Stimulated activated CD8-positive, alpha-beta memory T cell treated with anti-CD3 and anti-CD28 coated beads, Interleukin-7, amount 100 ng/mL, for 4 hours (primary cell): ENCODE measurements at places on chromosomes 1 and 21.

DNA sequence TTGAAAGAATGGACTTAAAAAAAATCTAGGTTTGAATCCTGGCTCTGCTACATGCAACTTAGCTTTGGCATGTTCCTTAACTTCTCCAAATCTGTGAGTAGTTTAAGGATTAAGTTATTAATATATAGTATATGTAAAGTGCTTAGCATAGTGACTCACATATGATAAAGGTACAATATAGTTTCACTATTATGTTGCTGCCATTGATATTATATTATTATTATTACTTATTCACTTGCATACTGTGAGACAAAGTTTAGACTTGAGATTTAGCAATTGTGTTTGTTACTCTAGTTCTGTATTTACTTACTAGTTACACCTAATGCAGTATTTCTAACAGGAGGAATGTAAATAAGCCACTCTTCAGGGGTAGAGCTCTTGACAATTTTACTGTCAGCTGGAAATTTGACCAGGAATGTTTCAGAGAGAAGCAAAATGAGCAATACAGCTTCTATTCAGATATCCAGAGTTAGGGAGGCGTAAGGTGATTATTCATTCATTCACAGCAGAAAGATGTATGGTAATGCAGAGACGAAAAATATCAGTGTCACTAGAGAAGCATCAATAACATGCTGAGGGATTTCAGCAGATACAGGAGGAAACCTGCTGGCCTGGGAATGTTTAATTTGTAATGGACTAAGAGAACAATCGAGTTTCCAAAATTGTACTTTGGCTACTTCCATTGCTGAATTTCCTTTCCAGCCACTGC lies 25.5 kb downstream of the RGS7 start:
- no peak for DNase-seq

- DNase-seq = no peak
Measured at GRCh38 chr1:182185136-182185535, 123.6 kb upstream of the ZNF648 start.

DNA sequence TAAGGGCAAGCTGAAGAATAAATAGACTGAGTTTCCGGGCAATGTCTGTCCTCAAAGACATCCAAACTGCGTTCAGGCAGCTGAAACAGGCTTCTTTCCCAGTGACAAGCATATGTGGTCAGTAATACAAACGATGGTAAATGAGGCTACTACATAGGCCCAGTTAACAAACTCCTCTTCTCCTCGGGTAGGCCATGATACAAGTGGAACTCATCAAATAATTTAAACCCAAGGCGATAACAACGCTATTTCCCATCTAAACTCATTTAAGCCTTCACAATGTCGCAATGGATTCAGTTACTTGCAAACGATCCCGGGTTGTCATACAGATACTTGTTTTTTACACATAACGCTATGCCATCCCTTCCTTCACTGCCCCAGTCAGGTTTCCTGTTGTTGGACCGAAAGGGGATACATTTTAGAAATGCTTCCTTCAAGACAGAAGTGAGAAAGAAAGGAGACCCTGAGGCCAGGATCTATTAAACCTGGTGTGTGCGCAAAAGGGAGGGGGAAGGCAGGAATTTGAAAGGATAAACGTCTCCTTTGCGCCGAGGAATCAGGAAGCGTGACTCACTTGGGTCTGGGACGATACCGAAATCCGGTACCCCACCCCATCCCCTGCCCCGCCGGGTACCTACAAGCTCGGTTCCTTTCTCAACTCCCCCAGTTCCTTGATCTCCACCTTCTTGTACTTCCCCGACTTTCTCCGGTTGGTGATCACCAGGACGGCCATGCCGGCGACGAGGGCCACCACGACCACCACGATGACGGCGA lies 1.3 kb downstream of the TACSTD2 start:
- no peak for DNase-seq

DNA sequence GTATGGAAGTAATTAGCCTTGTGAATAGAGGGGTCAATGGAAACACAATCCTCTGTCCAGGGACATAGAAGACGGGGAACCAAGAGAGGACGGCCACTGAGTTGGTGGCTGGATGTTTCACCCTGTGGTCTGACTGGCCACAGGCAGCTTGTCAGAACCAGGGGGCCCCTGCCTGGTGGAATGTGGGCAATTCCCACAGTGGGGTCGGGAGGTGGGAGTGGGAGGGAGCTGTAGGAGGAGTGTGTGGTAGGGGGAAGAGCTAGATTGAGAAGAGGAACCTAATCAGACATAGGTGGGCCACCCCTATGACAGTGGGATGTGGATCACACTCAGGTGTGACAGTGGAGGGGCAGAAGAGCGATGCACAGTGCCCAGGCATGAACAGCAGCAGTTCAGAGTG lies 31.3 kb downstream of the TRIM62 start:
- DNase-seq = no peak

GRCh38 chr1:217620814-217621213 lies 10.1 kb downstream of the GPATCH2 start:
- DNase-seq = no peak
